Effector CD4-positive, alpha-beta T cell (primary cell): ENCODE measurements at places on chromosomes 16 and 17.

- DNase-seq = no peak
Measured at GRCh38 chr16:11852092-11852809, 909 bp upstream of the RSL1D1 start.

- no peak for DNase-seq
Measured at GRCh38 chr16:87778476-87778829, 12.7 kb upstream of the KLHDC4 start.

- no peak for DNase-seq
Measured at GRCh38 chr16:66928702-66929388, 3.5 kb upstream of the RRAD start.

DNA sequence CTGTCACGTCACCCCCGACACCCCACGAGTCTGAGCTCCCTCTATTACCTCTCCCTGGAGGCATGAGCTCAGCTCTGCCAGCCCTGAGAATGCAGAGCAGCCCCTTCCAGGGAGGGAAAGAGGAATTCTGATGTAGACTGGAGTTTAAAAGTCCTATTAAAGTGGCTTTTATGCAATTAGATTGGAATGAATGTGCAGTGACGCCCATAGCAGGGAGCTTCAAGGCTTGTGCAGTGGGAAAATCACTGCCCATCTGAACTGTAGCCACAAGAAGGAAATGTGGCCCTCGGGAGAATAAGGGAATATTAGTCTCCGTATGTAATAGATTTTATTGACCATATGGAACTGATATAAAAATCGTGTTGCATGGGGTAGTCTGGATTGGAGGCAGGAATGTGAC lies 66.9 kb downstream of the ZNF423 start:
- no peak for DNase-seq

GRCh38 chr17:6943406-6943805 lies 52.4 kb upstream of the ALOX12 start:
- DNase-seq = no peak

GRCh38 chr17:55577687-55578086 lies 66.4 kb upstream of the SMIM36 start:
- no peak for DNase-seq

DNA sequence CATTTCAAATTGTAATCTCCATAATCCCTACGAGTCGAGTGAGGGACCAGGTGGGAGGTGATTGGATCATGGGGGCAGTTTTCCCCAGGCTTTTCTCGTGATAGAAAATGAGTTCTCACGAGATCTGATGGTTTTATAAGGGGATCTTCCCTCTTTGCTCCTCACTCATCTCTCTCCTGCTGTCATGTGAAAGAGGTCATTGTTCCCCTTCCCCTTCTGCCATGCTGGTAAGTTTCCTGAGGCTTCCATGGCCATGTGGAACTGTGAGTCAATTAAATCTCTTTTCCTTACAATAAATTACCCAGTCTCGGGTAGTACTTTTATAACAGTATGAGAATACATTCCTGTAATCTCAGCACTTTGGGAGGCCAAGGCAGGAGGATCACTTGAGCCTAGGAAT lies 76.7 kb upstream of the MARCHF10 start:
- no peak for DNase-seq

GRCh38 chr17:55642741-55643140 lies 79.9 kb downstream of the TMEM100 start:
- no peak for DNase-seq

DNA sequence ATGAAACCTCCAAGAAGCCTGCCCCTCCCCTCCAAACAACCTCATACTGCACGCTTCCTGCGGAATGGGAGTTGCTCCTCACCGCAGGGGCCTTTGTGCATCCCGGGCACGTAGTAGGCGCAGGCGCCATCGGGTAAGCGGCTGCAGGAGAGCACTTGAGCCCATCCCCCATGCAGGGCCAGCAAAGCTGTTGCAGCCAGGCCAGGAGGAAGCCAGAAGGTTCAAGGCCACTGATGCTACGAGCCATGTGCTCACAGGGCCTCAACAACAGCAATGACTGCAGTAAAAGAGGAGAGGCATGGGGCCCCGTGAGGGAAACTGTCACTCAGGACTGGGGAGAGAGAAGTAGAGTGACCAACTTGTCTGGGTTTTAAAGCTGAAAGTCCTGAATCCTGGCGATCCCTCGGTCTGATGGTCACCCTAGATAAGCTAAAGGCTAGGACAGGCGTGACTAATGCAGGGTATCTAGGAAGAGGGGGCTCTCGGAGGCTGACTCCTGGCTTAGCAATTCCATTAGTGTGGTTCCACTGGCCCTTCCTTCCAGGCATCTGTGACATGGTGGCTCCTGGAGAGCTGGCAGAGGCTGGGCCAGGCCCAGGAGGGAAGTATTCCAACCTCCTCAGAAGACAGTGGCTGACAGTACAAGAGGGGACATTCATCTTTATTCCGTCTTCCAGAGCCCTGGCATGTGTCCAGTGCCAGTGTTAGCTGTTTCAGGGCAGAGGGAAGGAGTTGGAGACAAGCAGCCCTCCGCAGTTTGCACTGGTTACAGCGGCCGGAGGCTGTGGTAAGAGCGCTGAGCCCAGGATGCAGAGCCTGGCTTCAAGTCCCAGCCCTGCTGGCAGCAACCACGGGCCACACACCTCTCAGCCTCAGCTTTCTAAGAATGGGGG lies 20.8 kb downstream of the GOSR2 start:
- DNase-seq = no peak

DNA sequence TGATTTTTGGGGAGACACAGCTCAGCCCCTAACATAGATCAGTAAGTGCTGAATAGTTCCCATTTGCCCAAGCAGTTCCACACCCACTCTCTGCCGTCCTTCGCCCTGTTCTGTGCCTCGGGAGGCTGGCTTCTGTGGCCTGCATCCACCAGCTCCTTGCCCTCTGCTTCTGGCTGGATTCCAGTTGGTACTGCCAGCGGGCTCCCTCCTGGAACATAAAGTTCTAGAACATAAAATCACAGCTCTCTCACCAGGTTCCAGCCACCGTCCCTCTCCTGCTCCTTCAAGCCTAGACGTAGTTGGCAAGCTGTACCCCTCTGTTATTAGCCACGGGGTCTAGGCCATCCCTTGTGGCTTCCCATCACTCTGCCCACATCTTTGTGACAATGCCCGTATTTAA lies 3.9 kb upstream of the MRPS23 start:
- DNase-seq = no peak

DNA sequence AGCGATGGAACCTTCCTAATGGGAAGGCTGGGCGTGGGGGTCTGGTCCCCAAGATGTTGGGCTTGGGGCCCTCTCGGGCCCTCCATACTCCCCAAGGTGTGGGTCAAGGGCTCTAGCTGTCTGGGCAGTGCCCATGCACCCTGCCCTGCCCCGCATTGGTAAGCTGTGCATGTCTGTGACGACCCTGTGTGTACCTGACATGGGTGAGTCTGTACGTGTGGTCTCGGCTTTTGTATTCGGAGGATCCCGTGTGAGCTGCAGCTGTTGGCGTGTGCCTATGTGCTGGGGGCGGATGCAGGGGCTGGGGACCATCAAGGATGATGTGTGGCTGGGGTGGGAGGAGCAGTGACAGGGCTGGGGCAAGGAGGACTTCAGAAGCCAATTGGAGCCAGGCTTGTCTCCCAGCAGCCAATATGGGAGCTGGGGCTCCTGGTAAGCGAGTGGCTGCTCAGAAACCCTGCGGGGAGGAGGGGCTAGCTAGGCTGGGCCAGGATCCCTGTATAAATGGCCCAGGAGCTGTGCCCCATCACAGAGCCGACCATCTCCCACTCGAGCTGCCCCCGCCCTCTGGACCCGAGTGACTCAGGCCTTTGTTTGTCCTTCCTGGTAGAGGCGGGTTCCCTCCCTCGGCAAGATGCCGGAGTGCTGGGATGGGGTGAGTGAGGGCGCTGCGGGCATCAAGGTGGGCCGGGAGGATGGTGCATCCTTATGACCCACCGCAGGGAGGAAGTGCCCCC lies at the start of gene NDRG4:
Gene NDRG4, plus strand, starts transcription at position 529 of the 737 bp plus-strand sequence. Its CDS starts 106 bp downstream, at position 635.
- DNase-seq = peak; percentile 30

DNA sequence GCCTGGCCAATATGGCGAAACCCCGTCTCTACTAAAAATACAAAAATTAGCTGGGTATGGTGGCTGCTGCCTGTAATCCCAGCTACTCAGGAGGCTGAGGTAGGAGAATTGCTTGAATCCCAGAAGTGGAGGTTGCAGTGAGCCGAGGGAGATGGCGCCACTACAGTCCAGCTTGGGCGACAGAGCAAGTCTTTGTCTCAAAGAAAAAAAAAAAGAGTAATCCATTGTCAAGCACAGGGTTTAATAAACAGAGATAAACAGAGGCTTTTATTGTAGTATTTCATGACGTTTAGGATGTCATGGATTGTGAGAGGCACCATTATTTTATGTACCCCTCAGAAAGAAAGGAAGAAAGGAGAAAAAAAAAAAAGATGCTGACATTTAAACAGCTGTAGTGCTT lies 75.2 kb upstream of the RNU2-1 start:
- no peak for DNase-seq

GRCh38 chr16:80969114-80969484 lies 37.6 kb downstream of the CMC2 start:
- DNase-seq = no peak

- DNase-seq = no peak
Measured at GRCh38 chr16:84572096-84572495, 45.8 kb downstream of the COTL1 start.

GRCh38 chr17:80116276-80116920 lies 15.0 kb downstream of the GAA start:
- DNase-seq = no peak

- peak; percentile 56 for DNase-seq
Measured at GRCh38 chr17:7177191-7177953, 1.8 kb downstream of the ASGR1 start.

DNA sequence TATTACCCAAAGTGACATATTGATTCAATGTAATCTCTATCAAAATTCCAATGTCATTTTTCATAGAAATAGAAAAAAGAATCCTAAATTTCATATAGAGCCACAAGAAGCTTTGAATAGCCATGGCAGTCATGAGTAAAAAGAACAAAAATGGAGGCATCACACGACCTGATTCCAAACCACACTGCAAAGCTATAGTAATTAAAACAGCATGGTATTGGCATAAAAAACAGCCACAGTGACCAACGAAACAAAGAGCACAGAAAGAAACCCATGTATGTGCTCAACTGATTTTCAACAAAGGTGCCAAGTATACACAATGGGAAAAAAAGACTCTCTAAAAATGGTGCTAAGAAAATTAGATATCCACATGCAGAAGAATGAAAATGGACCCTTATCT lies 101.5 kb downstream of the BRIP1 start:
- DNase-seq = no peak

- DNase-seq = no peak
Measured at GRCh38 chr16:55701442-55702319, 45.9 kb downstream of the SLC6A2 start.

GRCh38 chr16:17125671-17126070 lies 345.1 kb downstream of the XYLT1 start:
- no peak for DNase-seq

DNA sequence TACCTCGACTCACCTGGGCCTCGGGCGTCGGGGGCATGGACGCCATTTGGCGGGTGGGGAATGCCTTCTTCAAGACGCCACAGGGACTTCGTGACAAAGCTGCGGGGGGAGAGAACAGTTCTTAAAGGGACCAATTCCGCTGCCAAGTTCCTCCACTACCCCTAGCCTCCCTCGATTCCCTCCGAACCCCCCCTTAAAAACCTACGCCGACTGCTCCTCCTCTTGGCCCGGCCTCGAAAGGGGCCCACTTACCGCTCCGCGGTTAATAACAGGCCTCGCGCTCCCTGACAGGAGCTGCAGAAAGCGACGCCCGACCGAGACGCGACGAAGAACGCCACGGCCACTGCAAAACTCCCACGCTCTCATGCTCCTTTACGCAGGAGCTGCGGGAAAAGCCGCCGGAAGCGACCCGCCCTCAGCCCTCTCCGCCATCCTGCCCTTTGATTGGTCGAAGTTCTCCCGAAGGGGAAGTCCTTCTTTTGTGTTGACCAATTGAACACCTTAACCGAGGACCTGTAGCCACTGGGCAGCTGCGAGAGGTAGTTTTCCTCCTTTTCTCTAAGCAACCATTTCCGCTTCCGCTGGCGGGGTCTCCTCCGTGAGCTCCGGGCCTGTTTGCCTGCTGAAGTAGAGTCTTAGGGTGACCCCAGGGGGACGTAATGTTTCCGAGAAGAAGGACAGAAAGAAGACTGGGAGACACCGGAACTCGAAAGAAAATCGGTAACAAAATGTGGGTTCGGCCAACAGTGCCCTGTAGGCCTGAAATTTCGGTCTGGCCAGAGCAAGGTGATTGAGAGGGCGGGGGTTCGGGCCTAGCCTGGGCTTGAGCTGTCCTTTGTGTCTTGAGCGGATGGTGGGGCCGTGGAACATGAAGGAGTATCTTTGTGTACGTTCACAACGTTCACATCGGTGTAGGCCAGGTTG lies at the start of the genes NAA60 and ZNF597:
Gene NAA60, plus strand, starts transcription at position 573 of the 924 bp plus-strand sequence. CDS start 32,548 bp downstream, outside the sequence.
Gene ZNF597, minus strand, starts transcription at position 397 of the 924 bp plus-strand sequence. Its CDS starts 351 bp downstream, at position 46.
- DNase-seq = peak; percentile 72

DNA sequence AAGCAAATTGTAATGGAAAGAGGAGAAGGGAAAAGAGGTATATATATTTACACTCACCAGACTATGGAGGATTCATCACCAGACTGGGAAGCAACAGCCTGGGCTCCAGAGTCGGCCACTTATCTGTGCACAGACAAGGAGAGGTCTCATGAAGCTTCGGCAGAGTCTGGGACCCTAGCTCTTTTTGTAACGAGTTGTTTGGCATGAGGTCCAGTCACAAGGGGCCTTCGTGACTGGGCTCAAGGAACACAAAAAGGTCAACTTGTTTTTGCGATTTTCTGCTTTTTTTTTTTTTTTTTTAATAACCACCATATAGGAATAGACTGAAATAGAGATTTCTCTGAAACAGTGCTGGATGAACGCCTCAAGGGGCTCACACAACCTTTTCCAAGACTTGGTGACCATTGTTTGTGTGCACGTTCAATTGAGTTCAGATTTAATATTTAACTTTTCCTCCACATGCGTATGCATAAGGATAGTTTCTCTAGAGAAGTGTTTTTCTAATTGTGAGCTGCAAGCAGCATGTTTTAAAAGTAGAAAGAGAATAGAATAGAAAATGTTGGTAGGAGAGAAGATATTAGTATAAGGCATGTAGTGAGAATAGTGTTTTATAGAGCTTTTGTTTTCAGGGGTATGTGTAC lies 25.8 kb downstream of the BPTF start:
- no peak for DNase-seq

DNA sequence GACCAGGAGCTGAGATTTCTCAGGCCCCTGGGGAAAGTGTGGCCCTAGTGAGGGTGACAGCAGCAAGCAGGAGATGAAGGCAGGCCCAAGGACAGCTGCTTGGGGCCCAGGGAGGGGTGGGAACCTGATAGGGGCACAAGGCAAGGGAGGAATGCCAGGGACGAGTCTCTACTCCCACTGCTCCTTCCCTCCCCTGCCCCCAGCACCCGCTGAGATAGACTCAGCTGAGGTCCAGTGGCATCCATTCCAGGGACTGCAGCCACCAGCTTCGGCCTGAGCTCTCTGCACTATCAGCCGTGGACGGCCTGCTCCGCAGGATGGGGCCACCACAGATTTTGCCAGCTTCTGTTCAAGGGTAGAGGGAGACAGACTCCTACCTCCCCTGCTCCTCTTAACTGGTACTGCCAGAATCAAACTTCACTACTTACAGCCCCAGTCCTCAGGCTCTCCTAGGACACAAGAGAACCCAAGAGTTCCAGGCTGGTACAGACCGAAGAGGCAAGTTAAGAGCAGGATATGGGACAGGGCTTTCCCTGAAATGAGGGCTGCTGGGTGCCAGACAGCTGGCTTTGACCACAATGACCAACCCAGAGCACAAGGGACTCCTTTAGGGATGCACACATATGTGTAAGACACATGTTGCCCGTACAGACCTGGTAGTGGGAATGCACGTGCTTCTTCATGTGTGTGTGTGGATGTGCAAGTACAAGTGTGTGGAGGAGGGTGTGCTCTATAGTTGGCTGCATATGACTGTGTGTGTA lies 5.5 kb downstream of the CACNB1 start:
- no peak for DNase-seq
